ENCODE measurements at places on chromosomes 2 and 18.

- DNase-seq: no peak
Measured at GRCh38 chr18:12750076-12750714, 47.4 kb downstream of the PSMG2 start.

DNA sequence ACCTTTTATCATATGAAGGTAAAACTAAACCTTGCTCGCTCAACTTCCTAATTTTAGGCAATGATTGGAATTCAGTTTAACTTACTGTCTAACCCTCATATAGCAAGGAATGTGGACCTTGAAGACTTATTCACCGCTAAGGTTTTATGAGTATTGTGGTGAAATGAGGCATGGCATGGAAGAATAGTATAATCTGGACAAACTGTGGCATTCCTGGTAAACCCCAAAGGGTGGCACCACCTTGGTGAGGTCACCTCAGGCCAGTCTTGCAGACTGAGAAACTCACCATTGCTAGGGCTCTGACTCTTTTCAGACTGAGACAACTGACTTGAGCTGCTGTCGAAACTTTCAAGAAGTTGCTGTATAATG lies 51.1 kb upstream of the EHBP1 start:
- no peak for DNase-seq

DNA sequence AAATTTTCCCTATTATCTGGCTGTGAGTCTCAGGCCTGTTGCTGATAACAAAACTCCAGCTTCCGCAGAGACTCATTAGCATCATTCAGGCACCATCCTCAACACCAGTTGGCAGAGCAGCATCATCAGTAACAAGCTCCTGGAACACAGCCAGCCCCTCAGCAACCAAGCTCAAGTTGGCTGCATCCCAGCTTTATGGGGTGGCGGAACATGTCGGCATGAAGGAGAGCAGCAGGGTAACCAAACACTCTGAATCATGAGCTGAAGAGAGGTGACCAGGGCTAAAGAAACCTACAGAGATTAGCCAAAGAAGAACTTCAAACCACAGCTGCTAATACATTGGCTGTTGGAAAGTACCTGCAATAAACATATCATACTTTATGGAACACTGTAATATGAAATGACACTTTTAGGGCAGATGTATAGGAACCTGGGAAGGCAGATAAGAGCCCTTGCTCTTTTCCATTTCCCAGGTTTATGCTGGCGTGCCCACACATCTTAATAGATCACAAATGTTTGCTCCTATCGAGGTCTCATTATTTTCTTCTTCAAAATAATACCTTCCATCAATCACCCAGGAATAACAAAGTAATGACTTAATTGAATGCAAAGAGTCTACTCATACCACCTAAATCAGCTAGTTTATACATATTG lies 63.8 kb downstream of the PDE11A start:
- DNase-seq: no peak

- DNase-seq: no peak
Measured at GRCh38 chr18:44298566-44298965, 382.1 kb upstream of the SETBP1 start.

GRCh38 chr18:75101916-75102315 lies 107.0 kb downstream of the PTGR3 start:
- no peak for DNase-seq

GRCh38 chr18:55415258-55415871 lies 172.6 kb downstream of the TCF4 start:
- DNase-seq: peak; percentile 83

DNA sequence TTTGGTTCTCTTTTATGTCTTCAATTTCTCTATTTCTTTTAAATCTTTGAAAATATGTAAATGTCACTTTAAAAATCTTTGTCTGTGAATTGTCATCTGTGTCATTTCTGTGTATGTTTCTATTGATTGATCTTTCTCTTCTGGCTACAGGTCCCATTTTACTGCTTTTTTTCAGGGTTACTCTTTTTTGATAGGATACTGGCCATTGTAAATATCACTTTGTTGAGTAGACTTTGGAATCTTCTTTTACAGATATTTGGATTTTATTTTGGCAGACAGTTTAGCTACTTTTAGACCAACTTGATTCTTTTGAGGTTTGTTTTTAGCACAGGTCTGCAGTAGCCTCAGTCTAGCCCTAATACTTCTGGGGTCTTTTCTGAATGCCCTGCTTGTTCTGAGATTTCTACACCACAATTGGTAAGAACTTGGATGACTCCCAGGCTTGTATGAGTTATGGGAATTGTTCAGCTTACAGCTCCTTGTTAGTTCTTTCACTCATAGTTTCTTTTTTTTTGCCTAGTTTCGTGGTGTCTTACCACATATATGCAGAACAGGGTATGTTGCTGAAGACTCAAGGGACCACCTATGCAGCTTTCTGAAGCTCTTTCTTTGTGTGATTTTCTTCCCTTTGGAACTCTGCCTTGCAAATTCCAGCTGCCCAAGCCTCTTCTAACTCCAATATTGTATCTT lies 122.2 kb downstream of the QPCT start:
- DNase-seq: no peak

DNA sequence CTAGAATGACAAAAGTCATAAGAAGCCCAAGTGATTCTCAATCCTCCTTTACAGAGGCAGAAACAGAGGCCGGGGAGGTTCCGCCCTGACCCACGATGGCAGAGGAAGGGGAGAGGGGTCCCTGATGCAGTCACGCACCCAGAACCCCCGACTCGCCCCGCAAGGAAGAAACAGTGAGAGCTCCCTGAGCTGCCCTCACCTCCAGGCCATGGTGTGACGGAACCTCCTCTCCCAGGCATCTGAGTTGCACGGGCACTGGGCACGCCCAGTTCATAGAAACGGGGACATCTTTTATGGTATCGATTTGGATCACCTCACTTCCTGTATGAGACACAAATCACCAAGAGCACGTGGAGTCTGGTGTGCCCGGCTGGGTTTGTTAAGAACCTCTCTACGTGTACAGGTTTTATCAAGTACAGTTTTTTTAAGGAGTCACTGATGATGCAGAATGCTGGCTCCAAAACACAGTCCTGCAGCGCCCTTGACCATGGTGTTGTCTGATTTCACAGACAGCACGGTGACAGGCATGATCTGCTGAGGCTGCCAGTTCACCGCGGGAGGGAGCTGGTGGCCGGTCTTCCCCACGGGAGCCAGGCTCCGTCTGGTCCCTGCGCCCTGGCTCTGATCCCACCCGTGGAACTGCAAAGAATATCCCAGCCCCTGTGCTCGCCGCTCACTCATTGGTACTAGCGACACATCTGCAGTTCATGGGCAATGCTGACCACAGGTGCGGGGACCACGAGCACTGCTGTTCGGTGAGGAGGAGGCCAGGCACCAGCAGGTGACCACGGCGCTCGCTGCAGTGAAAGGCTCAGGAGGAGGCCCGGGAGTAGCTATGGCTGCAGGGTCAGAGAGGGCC lies 35.6 kb downstream of the PXDN start:
- no peak for DNase-seq

- no peak for DNase-seq
Measured at GRCh38 chr2:42335514-42336104, 25.4 kb downstream of the COX7A2L start.

GRCh38 chr2:70541481-70542020 lies 12.1 kb downstream of the TGFA start:
- no peak for DNase-seq

DNA sequence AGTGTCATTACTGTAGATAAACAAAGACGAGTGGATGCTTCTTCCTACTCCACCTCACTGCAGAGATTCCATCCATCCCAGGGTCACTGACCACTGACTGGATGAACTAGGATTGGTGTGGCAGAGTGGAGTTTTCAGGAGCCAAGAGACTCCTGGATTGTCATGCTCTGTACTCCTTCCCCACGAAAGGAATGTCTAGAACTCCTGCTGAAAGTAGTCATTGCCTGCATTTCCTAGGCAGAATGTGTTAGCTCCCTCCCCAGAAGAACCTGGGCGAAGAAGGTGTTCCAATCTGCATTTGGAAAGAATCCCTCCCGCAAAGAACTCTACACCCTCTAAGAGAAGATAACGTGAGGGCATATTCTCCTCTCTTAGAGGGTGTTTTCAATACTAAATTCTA lies 6.2 kb downstream of the PAX8 start:
- DNase-seq: no peak

- DNase-seq: no peak
Measured at GRCh38 chr2:229297247-229297646, 26.2 kb upstream of the PID1 start.

DNA sequence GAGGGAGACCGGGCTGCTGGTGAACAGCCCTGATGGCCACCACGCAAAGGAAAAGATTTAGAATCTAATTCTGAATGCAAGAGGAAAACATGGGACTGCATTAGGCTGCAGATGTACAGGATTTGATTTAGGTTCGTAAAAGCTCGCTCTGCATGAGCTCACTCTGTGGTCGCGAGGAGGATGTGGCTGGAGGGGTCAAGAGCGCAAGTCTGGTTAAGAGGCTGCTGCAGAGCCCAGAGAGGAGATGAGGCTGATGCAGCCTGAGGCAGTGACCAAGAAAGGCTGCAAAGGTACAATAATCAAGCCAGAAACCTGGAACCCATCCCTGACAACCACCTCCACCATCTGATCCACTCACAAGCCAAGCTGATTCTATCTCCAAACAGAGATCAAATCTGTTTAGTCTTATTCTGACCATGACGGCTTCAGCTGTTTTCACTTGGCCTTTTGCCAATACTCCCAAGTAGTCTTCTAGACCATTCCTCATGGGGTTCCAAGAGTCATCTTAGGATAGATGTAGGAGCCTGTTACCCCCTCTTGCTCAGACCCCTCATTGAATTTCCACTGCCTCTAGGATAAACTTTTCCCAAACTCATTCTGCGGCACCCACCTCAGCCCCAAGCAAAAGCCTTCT lies 58.9 kb upstream of the ARL4C start:
- DNase-seq: no peak

DNA sequence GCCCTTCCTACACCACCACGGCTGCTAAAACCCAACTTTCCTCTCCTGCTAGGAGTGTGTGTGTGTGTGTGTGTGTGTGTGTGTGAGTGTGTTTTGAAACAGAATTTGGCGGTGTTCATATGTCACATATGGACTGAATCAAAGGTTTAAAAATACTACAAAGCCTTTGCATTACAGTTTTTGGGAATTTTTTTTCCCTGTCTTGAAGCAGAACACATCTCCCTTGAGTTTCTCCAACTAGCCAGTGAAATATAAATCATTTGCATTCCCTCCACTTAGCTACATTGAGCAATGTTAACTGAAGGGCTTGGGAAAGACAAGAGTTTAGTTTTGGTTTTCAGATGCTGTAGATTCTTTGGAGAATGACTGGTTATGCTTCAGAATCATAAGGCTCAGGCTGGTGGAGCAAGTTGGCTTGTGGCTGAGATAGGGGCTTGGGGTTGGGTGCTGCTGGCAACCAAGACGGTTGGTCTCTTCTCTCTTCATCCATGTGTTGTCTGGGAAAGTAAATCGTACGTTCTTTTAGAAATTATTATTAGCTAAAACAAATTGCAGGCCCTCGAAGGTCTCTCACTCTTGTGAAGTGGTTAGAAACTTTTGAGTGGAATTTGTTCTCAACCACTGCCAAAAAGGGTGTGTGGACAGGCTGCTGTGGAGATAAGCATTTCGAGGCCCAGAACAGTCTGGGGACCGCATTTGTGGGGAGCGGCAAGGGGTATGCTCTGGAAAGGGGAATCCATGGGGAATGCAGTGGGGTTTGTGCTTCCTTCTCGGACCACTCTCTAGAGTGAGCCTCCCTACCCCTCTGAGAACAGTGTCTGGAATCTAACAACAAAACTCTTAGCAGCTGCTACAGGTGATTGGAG lies 1.4 kb downstream of the NRP2 start:
- DNase-seq: no peak

GRCh38 chr2:98761267-98761781 lies 30.4 kb upstream of the MGAT4A start:
- peak; percentile 37 for DNase-seq

GRCh38 chr2:189050165-189050712 lies 76.1 kb downstream of the COL3A1 start:
- no peak for DNase-seq

GRCh38 chr2:171509945-171510731 lies 12.1 kb upstream of the CYBRD1 start:
- DNase-seq: no peak

GRCh38 chr2:52775674-52776073 lies 991.9 kb upstream of the CHAC2 start:
- no peak for DNase-seq

- no peak for DNase-seq
Measured at GRCh38 chr18:24988253-24988840, 363.6 kb downstream of the ZNF521 start.

DNA sequence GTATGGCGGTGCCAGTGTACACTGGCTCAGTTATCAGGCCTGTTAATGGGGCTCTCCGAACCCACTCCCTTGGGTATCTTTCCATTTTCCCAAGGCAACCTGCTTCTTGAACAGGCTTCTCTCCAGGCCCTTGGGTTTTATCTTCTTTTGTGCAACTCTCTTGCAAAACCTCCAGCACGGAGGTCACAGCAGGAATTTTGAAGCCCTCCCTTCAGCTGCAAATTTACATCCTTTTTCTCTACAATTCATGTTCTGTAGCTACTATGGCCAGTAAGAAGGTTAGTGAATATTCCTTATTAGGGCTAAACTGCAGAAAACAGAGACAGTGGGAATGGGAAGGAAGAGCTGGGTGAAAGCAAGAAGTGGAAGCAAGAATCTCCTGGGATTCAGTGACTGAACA lies 10.4 kb upstream of the NPAS2 start:
- DNase-seq: no peak

DNA sequence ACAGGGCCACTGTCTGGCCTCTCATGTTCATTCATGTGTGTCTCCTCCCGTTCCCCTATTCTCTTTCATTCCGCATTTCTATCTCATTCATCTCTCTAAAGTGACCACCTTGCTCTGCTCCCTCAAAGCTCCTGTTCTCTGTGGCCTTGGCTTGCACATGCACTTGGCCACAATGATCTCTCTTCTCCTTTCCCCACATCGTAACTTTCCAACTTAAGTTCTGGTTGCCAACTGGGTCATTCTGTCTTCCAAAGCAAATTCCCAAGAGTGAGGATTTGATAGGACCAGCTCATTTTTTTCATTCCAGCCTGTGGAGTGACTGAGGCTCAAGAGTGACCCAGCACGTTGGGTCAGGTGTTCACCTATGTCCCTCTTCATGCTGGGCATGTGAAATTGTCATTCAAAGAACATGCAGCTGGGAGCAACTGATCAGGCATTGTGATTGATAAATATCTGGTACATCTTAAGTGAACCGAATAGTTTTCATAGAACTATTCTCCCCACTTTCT lies 14.3 kb upstream of the ITGA6 start:
- DNase-seq: no peak

DNA sequence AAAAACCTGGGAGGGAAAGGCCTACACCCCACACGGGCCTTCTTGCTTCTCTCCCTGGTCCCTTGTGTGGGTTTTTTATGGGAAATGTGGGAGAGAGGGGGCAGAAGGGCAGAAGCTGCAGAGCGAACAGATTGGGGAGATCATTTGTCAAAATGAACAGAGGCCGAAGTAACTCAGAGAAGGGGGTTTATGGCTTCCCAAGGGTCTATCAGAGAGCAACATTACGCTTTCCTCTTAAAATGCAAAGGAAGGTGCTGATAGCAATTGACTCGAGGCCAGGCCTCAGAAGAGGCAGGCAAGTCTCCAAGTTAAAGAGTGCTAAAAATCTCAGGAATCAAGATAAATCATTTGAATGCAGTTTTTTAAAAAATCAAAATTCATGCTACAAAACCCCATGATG lies 101.5 kb downstream of the SGPP2 start:
- no peak for DNase-seq

All from dermis microvascular lymphatic vessel endothelial cell (primary cell).